Body of pancreas (tissue), 4 donors: ENCODE measurements at places on chromosomes 3 and 15. TPM values are rescaled to one million over a fixed set of nuclear protein-coding genes. Genes with fewer than 3 reads are reported as not detected.

DNA sequence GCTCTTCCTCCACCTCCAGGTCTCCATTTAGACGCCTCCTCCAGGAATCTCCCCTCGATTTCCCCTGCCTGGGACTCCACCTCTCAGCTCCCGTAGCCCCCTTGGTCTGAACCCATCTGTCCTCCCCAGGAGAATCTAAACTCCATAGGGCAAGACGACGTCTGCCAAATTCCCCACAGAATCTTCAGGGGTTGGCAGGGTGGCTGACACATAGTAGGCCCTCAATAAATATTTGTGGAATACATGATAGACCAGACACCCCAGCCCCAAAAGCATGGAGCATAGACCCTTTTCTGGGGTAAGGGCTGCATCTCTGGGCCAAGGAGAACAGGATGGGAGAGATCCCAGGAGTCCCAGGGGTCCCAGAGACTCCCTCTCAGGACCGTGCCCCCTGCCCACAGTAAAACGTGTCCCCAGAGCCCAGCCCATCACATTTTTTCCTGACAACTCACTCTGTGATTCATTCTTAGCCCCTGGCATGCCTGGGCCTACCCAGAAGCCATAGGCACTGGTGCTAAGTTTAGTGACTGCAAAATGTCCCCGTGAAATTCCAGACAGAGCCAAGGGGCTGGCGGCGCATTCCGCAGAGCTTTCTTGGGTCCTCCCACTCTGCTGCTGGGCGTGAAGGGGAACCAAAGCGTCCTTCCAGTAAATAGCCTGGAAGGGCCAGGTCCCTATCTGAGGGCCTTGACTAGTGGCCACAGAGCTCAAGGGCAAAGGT lies 78.0 kb upstream of the SLC6A6 start:
- H3K27ac ChIP-seq: no peak overlapping the region
- H3K4me3 ChIP-seq: no peak overlapping the region
- H3K27me3 ChIP-seq: no peaks in the 10 kb centered on the region
- H3K4me1 ChIP-seq: no peaks in the 10 kb centered on the region
- H3K36me3 ChIP-seq: no peaks in the 10 kb centered on the region

DNA sequence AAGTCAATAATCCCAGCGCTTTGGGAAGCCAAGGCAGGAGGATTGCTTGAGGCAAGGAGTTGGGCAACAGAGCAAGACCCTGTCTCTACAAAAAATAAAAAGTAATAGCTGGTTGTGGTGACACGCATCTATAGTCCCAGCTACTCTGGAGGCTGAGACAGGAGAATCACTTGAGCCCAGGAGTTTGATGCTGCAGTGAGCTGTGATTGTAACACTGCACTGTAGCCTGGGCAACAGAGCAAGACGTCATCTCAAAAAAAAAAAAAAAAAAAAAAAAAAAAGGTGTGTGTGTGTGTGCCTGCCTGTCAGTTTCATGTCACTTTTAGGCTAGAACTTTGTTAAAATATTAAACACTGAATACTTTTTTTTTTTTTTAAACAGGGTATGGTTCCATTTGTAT lies 28.4 kb downstream of the DNAJC19 start:
- H3K27me3 ChIP-seq: no peaks in the 10 kb centered on the region
- DNase-seq: no peak
- H3K4me3 ChIP-seq: no peak overlapping the region
- H3K4me1 ChIP-seq: no peaks in the 10 kb centered on the region
- H3K27ac ChIP-seq: no peak overlapping the region
- no peaks in the 10 kb centered on the region for H3K36me3 ChIP-seq

GRCh38 chr3:155560135-155560534 lies 184.7 kb downstream of the PLCH1 start:
- DNase-seq: no peak
- no peaks in the 10 kb centered on the region for H3K36me3 ChIP-seq
- no peak overlapping the region for H3K4me3 ChIP-seq
- H3K27me3 ChIP-seq: no peaks in the 10 kb centered on the region
- H3K4me1 ChIP-seq: peaks cover 13% of the 10 kb centered on the region

DNA sequence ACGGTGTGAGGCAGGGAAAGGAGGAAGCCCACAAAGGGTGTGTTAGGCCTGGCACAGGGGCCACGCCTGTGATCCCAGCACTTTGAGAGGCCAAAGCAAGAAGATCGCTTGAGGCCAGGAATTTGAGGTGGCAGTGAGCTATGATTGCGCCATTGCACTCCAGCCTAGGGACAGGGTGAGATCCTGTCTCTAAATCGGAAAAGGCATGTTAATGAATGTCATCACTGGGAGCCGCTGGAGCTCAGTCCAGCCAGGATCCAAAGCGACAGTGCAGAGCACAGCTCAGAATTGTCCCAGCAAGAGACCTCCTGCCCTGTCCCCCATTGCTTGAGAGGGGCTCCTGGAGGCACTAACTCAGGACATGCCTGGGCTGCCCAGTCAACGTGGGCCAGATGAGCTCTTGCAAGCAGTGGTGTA lies 15.0 kb upstream of the FBLN2 start:
- H3K36me3 ChIP-seq: no peaks in the 10 kb centered on the region
- H3K4me1 ChIP-seq: no peaks in the 10 kb centered on the region
- no peak overlapping the region for H3K4me3 ChIP-seq
- no peak for DNase-seq

GRCh38 chr3:197590313-197590962 lies 34.7 kb upstream of the BDH1 start:
- peak overlapping the region; percentile 49 for H3K27ac ChIP-seq
- no peak overlapping the region for H3K4me3 ChIP-seq
- H3K27me3 ChIP-seq: no peaks in the 10 kb centered on the region
- peaks cover 10% of the 10 kb centered on the region for H3K4me1 ChIP-seq
- H3K36me3 ChIP-seq: no peaks in the 10 kb centered on the region

DNA sequence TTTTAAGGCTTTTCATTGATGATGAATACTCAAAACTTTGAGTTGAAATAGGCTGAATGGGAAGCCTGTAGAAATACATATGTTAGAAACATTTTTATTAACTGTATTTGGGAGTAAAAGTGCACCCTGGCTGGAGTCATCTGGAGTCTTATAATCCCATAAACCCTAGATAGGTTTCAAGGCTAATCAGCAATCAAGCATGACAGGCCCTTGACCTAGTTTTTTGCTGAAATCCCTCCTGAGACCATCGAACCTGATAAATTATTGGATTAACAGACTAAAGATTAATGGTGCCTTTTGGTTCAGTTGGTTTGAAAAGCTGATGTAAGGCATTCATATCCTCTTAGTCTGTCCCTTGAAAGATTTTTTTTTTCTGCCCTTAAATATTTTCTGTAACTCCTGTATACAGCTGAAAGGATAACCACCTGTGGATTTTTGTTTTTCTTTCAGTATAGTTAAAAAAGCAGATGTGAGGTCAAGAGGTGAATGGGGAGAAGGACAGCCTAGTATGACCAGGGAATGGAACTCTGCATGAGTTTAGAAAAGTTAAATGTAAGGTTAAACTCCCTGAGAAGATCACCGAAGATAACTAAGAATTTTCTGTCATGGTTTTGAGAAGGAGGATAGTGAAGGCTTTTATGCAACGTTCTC lies 69.4 kb upstream of the STXBP5L start:
- DNase-seq: no peak
- no peak overlapping the region for H3K4me3 ChIP-seq
- no peaks in the 10 kb centered on the region for H3K27me3 ChIP-seq
- no peak overlapping the region for H3K27ac ChIP-seq

Gene SPATA12
- not detected for total RNA-seq

Gene KLHL40
- total RNA-seq: not detected

Gene PIGZ
- 1.3 TPM for total RNA-seq

Gene CKMT1A
- not detected for total RNA-seq

Gene CFAP100
- total RNA-seq: not detected

Gene GPR160
- total RNA-seq: 26.4 TPM
